Activated naive CD4-positive, alpha-beta T cell treated with anti-CD3 and anti-CD28 coated beads for 36 hours (primary cell): ENCODE measurements at places on chromosomes 5 and 9. TPM values are rescaled to one million over a fixed set of nuclear protein-coding genes. Genes with fewer than 3 reads are reported as not detected.

Gene GFPT2
- total RNA-seq = 0.33 TPM

Gene FOXD4L5
- not detected for total RNA-seq

Gene SMIM33
- total RNA-seq = 0.14 TPM

Gene CCNO
- not detected for total RNA-seq

GRCh38 chr5:146732962-146733361, 145.6 kb downstream of the PPP2R2B start:
- no peak for DNase-seq

DNA sequence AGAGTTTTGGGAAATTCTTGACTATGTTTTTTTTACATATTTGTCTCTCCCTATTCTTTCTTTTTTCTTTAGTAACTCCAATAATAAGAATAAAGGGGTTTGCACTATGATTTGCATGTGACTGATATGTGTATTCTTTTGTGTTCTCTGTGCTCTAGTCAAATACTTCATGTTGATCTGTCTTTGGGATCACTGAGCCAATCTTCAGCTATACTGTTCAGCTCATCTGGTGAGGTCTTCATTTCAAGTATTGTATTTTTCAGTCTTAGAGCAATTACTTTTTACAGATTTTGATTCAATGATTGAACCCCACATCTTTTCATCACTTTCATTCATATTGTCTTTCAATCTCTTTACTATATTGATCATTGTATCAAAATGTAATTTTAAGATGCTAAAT, 58.1 kb upstream of the TAF11L2 start:
- no peak for DNase-seq

DNA sequence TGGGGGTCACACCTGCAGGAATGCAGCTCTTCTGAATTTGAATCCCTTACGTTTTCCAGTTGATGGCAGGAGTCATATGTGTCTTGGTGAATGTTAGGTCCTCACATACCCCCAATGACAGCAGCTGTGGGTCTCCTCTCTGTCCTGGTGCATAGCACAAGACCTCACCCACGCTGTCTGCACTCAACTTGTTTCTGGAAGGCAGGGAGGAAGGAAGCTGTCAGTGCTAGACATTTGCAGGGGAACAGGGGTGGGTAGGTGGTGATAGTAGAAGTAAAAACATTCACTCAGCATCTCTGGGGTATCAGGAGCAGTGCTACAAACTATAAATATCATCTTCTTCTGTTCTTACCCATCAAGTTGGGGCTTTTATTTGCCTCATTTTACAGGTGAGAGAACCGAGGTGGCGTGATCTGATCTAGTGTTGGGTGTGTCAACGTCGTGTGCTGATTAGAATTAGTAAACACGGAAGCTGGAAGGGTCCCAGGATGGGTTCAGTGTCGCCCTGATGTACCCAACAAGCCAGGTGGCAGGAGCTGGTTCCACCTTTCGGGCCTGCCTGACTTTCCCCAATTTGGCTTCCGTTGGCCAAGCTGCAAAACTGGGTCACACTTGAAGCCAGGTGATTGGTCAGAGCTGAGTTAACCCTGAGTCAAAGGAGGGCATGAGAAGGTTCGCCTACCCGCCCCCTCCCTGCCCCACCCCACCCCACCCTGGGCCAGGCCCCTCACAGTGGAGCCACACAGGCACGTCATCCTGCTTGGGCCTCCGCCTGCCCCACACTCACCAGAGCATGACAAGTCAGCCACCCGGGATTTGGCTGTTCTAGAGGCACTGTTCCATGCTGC, 15.8 kb downstream of the ERGIC1 start:
- DNase-seq = no peak

GRCh38 chr9:18493451-18493993, 19.6 kb downstream of the ADAMTSL1 start:
- DNase-seq = no peak

- no peak for DNase-seq
These were observed 160.4 kb downstream of the NR3C1 start for GRCh38 chr5:143243103-143243502.

DNA sequence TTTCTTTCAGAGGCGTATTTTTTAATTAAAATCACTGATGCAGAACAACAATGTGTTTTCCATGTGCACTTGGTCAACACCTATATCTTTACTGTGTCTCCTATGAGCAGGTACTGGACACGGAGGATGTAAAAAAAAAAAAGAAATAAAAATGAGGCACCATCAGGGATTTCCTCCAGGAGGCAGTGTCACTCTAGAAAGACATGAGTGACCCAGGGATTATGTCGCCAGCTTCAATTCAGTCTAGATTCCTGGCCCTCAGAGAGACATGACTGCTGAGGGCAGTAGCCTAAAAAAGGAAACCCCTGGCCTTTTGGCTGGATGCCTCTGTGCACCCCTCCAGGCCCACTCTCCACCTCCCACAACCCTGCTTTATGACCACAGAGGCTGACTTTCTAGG, 18.3 kb upstream of the IL33 start:
- DNase-seq = no peak

- DNase-seq = no peak
These were observed 70.8 kb upstream of the STARD4 start for GRCh38 chr5:111582993-111583601.

DNA sequence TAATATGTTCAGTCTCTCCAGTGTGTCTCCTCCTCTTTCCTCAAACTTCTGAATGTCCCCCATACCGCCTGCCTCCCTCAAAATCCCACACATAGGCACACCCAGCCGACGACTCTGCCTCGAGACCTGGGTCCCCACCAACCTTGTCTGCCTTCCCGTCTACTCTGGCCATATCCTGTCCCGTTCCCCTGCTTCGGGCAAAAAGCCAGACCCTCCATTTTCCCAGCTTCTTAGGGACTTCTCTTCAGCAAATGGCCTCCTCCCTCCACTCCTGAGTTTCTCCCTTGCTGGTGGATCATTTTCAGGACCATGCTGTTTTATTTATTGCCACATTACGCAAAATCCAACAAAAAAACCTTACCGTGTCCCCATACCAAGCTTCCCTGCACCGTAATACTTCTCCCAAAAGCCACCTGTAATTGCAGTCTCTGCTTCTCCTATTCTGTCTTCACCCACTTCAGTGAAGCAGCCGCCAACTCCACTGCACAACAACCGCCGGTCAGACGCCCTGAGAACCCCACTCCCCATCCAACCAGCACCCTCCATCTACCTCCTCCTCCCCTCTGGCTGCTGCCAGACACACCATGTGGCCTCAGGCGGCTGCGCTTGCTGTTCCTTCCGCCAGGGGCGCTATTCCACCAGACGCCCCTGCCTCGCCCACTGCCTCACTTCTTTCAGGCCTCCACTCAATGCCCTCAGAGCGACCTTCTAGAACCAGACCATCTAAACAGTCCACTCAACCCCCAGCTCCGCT, 117.0 kb downstream of the TRPM6 start:
- peak; percentile 36 for DNase-seq
